ENCODE measurements at places on chromosomes 4 and X.
A peak's percentile ranks its signal among the peaks of the same experiment; 100 is the strongest.

- peak; percentile 58 for DNase-seq
Observed at GRCh38 chr4:182144626-182145333, 98.4 kb upstream of the TENM3 start.

DNA sequence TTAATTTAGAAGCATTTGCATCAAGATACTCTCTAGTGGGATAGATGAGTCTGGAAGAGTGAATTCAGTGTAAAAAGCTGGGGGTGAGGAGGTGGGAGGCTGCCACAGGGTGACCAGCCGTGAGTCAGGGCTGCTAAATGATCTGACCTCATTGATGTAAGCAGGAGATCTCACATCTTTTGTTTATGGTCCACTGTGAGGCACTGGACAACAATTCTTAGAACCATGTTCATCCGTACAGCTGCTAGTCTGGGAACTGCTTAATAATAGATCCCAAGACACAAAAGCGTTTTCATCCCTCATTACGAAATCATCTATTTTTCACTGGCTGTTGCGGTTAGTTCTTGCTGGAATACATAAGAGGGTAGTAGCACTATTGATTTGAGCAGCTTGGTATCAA lies 14.1 kb downstream of the KLF3 start:
- DNase-seq, result no peak

- no peak for DNase-seq
Observed at GRCh38 chr4:19803406-19803805, 448.3 kb upstream of the SLIT2 start.

DNA sequence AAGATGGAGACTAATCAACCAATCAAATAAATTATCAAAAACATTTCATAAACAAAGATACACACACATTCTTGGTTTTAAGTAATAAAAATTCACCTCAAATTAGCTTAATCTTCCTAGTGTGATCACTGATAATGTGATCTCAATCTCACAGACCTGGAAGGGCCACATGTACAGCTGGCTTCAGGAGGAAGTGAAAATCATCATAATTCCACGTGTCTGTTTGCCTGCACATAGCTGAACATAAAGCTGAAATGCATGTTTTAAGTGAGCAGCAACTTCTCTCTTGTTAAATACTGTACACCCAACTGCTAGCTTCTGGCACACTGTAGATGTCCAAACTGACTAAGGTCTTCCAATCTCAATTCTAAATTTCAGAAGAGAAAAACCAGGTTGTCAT lies 53.8 kb downstream of the ARHGAP6 start:
- DNase-seq, result no peak

DNA sequence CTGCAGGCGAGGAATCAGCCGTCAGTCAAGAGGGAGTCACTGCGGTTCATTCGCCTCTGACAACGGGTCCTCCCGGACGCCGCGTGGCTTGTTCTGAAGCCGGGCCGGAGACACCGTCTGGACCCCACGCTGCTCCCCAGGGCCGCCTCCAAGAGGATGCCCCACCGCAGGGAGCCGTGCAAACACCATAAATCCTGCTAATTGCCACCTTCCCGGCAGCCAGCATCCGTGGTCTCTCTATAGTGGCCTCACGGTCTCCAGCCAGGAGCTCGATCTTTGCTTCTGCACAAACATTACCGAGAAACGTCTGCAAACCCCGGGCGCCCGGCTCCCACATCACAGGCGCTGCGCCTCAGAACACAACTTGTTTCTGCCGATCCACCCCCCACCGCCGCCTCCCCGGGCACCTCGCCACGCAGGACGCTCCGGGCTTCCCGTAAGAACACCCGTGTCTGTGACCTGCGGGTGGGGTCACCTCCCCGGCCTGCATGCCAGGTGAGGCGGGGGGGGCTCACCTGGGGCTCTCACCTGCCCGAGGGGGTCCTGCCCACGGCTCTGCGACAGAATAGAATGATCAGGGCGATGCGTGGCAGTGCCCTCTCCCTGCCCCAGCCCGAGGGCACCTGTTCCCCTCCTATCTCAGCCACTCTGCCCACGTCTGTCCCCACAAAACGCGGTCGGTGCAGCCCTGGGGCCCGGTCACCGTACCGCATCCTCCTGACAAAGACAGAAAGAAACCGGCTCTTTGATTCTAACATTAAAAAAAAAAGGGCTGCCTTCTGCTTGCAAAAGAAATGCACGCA lies 32.4 kb upstream of the PPP2R3B start:
- DNase-seq, result peak; percentile 69

DNA sequence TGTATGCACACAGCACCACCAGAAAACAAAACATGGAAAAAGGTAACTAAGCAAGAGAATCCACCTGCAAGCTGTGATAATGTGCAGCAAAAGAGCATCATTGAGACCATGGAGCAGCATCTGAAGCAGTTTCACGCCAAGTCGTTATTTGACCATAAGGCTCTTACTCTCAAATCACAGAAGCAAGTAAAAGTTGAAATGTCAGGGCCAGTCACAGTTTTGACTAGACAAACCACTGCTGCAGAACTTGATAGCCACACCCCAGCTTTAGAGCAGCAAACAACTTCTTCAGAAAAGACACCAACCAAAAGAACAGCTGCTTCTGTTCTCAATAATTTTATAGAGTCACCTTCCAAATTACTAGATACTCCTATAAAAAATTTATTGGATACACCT lies 90.2 kb downstream of the TET2 start:
- no peak for DNase-seq

GRCh38 chr4:20394512-20394911 lies 142.8 kb downstream of the SLIT2 start:
- DNase-seq, result no peak

DNA sequence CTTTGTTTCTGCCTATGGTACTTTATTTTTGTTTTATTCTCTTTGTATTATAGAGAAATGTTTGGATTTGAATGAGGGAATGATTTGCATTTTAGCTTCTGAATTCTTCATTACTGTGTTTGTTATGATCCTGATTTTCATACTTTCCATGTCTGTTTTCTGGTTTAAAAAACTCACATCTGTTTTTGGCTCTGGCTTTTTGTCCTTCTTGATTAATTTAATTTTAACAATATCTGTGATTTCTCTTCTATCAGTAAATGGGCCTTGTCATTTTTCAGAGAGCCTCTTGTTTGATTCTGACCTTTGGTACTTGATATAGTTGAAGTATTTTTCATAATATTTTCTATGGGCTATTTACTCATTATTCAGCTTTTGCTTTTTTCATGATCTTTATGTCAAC lies 341.6 kb upstream of the HAND2 start:
- DNase-seq, result no peak

DNA sequence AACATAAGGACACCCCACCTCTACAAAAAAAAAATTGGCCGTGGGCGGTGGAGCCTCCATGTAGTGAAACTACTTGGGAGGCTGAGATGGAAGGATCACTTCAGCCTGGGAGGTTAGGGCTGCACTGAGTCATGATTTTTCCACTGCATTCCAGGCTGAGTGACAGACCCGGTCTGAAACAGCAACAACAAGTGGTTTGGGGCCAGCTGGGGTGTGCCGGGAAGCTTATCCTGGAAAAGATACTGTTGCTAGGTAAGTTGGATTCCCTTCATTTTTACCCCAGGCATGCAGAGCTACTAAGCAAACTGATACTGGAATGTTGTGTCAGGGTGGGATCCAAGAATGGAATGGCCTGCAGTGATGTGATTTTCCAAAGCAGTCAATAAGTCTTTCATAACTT lies 57.0 kb downstream of the XAGE2 start:
- DNase-seq, result peak; percentile 27

- no peak for DNase-seq
Observed at GRCh38 chr4:81634766-81635549, 163.3 kb upstream of the RASGEF1B start.

GRCh38 chr4:97587912-97588311 lies 555.4 kb downstream of the STPG2 start:
- no peak for DNase-seq

GRCh38 chr4:27807207-27807606 lies 946.6 kb downstream of the STIM2 start:
- no peak for DNase-seq

DNA sequence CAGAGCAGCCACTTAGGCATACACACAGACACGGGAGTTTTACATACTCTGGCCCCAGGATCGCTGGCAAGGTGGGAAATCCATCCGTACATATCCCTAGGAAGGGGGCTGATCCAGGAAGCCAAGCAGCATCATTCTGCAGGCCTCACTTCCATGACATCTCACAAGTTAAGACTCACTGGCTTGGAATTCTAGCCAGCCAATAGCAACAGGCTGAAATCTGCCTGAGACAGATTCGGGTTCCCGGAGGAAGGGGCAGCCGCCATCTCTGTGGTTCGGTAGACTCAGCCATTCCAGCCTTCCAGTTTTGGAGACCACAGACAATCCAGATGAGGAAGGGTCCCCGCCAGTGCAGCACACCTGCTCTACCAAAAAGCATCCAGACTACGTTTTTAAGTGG lies 31.3 kb downstream of the SOWAHB start:
- no peak for DNase-seq

DNA sequence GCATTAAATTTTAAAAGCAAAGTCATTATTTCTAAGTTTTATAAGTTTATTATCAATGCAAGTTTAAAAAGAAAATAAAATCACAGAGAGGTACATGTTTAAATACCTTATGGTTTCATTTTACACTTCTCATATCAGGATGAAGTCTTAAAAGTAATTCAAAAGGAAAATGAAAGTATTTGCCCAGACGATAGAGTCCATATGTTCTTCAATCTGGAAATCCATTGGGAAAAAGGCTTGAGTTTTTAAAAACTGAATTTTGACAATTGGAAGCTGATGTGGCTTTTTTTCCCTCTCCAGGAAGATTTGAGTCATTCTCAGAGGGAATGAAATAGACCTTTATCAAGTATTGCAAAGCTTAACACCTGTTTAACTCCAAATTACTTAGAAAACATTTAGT lies 37.1 kb downstream of the MAB21L2 start:
- no peak for DNase-seq

GRCh38 chr4:11106190-11106589 lies 322.5 kb downstream of the HS3ST1 start:
- DNase-seq, result no peak

DNA sequence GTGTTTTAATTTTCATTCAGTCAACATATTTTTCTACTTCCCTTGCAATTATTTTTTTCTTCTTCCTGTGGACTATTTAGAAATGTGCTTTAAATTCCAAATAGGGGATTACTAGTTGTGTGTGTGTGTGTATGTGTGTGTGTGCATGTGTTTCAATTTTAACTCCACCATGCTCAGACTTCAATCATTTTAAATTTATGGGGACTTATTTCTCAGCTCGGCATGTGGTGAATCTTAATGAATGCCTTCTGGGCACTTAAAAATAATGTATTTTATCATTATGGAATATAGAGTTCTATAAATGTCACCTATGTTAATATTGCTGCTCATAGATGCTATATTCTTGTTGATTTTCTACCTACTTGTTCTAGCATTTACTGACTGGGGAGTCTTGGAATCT lies 465.6 kb upstream of the PRKX start:
- DNase-seq, result no peak

DNA sequence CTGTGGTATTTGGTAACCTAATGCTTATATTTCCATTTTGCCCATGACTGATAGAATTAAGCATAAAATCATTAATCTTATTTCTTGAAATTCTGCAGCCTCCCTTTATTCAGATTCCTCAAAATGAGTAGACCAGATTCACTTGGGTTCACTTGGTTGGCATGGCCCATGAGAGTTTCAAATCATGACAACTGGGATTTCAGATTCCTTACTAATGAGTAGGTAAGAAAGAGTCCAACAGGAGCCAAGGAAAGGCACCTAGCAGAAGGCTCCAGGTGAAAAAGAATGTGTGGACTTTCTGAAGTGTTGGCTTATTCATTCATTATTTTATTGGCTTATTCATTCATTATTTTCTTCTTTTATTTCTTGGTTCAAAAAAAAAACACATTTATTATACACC lies 27.2 kb upstream of the GATB start:
- no peak for DNase-seq

- no peak for DNase-seq
Observed at GRCh38 chrX:10231461-10231860, 74.7 kb downstream of the CLCN4 start.

- DNase-seq, result no peak
Observed at GRCh38 chr4:88859191-88859812, 161.7 kb upstream of the NAP1L5 start.

- no peak for DNase-seq
Observed at GRCh38 chrX:115592997-115593734, 32.2 kb downstream of the PLS3 start.

DNA sequence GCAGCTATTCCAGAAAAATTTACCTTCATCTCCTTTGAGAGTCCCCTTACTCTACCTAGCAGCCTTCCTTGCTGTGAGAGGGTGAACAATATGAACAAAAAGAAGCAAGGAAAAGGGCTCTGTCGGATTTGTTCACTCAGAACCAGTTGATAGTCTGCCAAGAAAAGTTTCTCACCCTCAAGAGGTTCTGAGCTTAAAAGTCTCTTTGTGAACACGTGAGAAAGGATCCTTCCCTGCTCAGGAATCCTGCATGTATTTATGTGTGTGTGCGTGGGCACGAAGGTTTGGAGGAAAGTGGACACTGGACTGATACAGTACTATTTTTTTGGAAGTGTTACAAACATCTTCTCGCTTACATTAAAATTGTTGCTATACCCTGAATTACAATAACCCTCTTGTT lies 178.6 kb upstream of the JADE1 start:
- DNase-seq, result no peak

GRCh38 chrX:53412446-53412845 lies 10.0 kb downstream of the SMC1A start:
- DNase-seq, result no peak

GRCh38 chr4:37397505-37397904 lies 153.0 kb downstream of the NWD2 start:
- DNase-seq, result no peak

DNA sequence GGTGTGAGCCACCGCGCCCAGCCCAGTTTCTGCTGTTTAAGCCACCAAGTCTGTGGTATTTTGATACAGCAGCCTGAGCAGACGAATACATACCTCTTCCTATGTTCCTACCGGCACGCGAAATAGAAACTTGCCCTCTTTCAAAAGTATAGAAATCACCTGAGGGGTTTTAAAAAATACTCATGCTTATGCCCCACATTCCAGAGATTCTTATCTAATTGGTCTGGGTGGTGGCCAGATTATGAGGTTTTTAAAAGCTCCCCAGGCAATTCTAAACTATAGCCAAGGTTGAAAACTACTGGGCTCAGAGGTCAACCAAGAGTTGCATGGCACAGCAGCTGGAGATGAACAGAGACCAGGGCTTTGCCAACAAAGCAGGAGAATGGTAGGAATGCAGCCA lies 24.9 kb upstream of the HUWE1 start:
- no peak for DNase-seq
